Naive thymus-derived CD4-positive, alpha-beta T cell (primary cell): ENCODE measurements at places on chromosomes 4 and X. TPM values are rescaled to one million over a fixed set of nuclear protein-coding genes. Genes with fewer than 3 reads are reported as not detected.

The MAGEB1 gene
- total RNA-seq, result not detected

The GAGE12E gene
- total RNA-seq, result not detected

GRCh38 chr4:156999175-156999517 is 27.5 kb upstream of the PDGFC start:
- DNase-seq, result no peak

DNA sequence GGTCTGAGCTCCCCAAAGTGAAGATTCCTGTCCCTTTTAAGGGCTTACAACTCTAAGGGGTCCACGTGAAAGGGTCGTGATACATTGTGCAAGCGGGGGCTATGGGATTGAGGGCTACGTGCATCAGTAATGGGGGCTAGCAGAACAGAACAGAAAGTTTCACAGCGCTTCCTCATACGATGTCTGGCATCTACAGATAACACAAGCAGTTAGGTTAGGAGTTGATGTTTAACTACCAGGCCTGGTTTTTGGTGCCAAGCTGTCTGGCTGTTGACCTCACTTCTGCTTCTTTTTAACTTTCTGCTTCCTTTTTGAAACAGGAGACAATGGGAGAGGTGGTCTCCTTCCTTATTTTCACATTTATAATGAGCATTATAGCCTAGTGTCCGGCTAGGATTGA is 368.6 kb upstream of the CXorf51A start:
- no peak for DNase-seq

DNA sequence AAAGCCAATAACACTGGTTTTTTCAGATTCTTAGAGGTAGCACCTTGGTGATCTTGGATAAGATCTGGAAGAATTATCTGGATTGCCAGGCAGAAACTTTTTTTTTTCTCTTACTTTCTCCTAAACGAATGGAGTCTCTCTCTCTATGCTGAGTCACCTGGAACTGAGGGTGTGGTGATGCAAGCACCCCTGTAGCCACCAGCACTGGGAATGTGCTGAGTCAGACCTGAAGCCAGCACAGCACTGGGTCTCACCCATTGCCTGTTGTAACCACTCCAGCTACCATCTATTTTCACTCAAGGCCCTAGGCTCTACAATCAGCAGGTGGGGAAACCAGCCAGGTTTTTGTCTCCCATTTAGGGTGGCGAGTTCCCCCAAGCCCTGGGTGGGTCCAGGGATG is 923.8 kb downstream of the RAPGEF2 start:
- DNase-seq, result no peak

GRCh38 chr4:88341227-88342192 is 37.1 kb upstream of the HERC6 start:
- no peak for DNase-seq

DNA sequence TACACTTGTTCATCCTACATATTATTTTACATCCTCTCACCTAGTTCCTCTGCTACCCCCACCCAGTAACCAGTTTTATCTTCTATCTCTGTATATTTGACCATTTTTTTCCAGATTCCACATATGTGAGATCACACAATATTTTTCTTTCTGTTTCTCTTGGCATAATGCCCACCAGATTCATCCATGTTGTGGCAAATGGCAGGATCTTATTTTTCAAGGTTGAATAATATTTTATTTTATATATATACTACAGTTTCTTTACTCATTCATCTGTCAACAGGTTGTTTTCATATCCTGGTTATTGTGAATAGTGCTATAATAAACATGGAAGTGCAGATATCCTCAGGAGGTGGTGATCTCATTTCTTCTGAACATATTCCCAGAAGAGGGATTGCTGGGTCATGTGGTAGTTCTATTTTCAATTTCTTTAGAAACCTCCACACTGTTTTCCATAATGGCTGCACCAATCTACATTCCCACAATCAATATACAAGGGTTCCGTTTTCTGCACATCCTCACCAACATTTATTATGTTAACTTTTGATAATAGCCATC is 48.2 kb downstream of the THAP9 start:
- no peak for DNase-seq

DNA sequence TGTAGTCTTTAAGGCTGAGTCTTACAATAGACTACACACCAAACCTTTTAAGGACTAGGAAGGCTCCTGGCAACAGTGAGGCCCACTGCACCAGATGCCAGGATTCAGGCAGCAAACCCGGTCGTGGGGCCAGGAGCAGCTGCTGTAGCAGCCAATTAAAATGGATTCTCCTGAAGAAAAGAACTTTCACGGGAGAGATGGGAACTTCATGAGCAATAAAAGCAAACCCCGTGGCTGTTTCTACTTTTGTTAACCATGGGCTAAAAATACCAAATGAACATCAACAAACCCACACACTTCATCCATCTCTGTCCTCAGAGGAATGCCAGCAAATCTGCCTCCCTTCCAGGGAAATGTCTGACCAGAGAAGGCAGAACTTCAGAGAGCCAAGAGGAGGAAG is 101.4 kb downstream of the BTC start:
- DNase-seq, result no peak

- no peak for DNase-seq
These were observed 455.4 kb downstream of the PCDH18 start for GRCh38 chr4:137076908-137077307.
